Hematopoietic multipotent progenitor cell treated with erythropoietin and hydrocortisone succinate and interleukin-3 and kit ligand, for 6 days (in vitro differentiated cells): ENCODE measurements at places on chromosomes 7 and 10.

DNA sequence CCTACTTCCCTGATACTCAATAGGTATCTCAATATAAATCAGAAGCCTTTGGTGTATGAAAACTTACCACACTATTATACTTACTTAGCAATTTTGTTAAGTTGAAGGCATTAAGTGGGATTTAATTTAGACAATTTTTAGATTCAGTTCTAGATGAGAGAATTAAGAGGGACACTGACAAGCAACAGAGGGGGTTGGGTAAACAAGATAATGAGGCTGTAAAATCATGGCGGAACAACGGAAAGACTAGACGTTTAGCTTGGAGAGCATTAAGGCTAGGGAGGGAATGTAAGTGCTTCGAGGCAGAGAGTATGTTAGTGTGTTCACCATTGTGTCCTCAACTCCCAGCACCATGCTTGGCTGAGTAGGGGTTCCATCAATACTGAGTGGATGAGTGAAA, 71.3 kb downstream of the DENND11 start:
- no peak for DNase-seq

DNA sequence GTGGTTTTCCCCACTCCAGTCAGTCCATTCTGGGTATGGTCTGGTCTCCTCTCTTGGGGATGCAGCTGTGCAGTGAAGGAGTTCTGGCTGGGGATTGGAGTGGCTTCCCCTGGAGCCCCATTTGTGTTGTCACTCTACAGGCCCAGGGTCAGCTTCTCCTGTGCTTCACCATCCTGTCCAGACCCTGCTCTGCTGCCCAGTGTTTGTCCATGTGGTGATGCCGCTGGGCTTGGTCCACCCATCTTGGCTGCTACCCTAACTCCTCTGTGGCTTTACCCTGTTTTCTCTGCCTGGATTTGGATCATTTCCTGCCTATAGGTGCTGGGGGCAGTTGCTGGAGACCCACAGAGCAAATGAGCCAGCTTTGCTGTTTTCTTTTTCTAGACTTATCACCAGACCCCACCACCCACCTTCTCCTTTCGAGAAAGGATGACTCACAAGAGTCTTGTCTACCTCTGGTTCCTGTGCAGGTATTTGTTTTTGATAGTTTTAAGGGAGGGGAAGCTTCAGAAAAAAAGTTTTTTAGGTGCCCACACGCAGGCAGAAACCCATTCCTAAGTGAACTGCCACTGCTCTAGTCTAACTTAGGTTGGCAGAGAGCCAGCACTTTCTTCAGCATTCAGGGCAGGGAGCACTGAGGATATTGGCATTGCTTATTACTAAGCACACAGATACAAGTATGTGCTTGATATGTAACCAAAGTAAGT, 8.5 kb downstream of the ZDHHC16 start:
- peak; percentile 71 for DNase-seq

GRCh38 chr10:27446091-27446918, 57.8 kb upstream of the RAB18 start:
- peak; percentile 79 for DNase-seq

DNA sequence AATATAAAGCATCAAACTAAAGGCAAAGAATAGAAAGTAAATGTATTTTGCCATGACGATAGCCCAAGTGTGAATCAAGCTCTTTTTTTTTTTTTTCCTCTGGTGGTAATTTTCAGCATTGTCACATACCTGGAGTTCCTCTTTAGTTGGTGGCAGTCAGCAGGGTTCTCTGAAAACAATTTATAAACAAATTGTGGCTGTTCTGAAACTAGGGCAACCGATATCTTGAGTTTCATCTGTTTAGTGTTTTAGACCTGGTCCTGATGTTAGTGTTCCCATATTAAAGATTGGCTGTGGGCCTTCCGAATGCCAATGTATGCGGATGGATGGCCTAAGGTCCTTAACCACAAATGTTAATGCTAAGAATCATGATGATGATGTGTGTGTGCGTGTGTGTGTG, 713.1 kb downstream of the GATA3 start:
- peak; percentile 1 for DNase-seq

DNA sequence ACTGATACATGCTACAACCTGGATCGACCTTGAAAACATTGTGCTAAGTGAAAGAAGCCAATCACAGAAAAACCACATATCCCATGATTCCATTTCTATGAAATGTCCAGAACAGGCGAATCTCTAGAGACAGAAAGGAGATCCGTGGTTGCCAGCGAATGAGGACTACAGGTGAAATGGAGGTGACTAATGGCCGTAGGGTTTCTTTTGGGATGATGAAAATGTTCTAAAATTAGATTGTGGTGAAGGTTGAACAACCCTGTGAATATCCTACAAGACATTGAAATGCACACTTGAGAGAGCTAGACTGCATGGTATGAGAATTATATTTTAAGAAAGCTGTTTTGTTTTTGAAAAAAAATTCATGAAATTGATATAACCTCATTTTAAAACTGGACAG, 188.5 kb upstream of the PLXNA4 start:
- no peak for DNase-seq
